ENCODE measurements at places on chromosomes 11 and 22. TPM values are rescaled to one million over a fixed set of nuclear protein-coding genes. Genes with fewer than 3 reads are reported as not detected.

RIMBP3B gene
- total RNA-seq, result 0.71 TPM

NEFH gene
- total RNA-seq, result 0.09 TPM

TTC36 gene
- 0.16 TPM for total RNA-seq

DRD4 gene
- total RNA-seq, result not detected

KRTAP5-11 gene
- total RNA-seq, result not detected

RIC3 gene
- total RNA-seq, result 0.95 TPM

APOA1 gene
- total RNA-seq, result 0.23 TPM

OR2D2 gene
- total RNA-seq, result not detected

CARD18 gene
- not detected for total RNA-seq

TSPAN18 gene
- 2.4 TPM for total RNA-seq

MMP11 gene
- total RNA-seq, result 0.13 TPM

OR52H1 gene
- not detected for total RNA-seq

AMPD3 gene
- total RNA-seq, result 8.8 TPM

PPFIA1 gene
- total RNA-seq, result 32.8 TPM

SMIM35 gene
- not detected for total RNA-seq

ACTN3 gene
- total RNA-seq, result 0.01 TPM

RCE1 gene
- 47.7 TPM for total RNA-seq

CHADL gene
- total RNA-seq, result not detected

PACSIN3 gene
- 30.0 TPM for total RNA-seq

CCDC89 gene
- total RNA-seq, result not detected
